ENCODE measurements at places on chromosomes 5 and 9. TPM values are rescaled to one million over a fixed set of nuclear protein-coding genes. Genes with fewer than 3 reads are reported as not detected.

The PPP3R2 gene
- 0.02 TPM for polyA plus RNA-seq

The SNCB gene
- polyA plus RNA-seq = 0.21 TPM

The PCDHB6 gene
- polyA plus RNA-seq = 0.23 TPM

The VCP gene
- 71.1 TPM for polyA plus RNA-seq

The ADGRV1 gene
- polyA plus RNA-seq = 5.1 TPM

The GARIN3 gene
- not detected for polyA plus RNA-seq

The GPR150 gene
- polyA plus RNA-seq = 0.89 TPM

The SLC6A18 gene
- polyA plus RNA-seq = 0.05 TPM

The SCGB3A2 gene
- 1.6 TPM for polyA plus RNA-seq

The FOXD4L4 gene
- polyA plus RNA-seq = 0.09 TPM

The PRR16 gene
- 0.66 TPM for polyA plus RNA-seq

Data from thymus (tissue), 14 donors.